G401 (cell line): ENCODE measurements at places on chromosomes 4 and X. TPM values are rescaled to one million over a fixed set of nuclear protein-coding genes. Genes with fewer than 3 reads are reported as not detected.
A peak's percentile ranks its signal among the peaks of the same experiment; 100 is the strongest.

Gene WFS1
- 8.2 and 9.3 TPM in 2 replicates for total RNA-seq

Gene AFM
- total RNA-seq: not detected in 2 replicates

Gene ANOS1
- 0.06 TPM in 1 of 2 replicates, not detected in the other for total RNA-seq

Gene CFP
- 0.27 TPM in 1 of 2 replicates, not detected in the other for total RNA-seq

- DNase-seq: no peak
Observed at GRCh38 chr4:16883806-16884205, 14.6 kb downstream of the LDB2 start.

DNA sequence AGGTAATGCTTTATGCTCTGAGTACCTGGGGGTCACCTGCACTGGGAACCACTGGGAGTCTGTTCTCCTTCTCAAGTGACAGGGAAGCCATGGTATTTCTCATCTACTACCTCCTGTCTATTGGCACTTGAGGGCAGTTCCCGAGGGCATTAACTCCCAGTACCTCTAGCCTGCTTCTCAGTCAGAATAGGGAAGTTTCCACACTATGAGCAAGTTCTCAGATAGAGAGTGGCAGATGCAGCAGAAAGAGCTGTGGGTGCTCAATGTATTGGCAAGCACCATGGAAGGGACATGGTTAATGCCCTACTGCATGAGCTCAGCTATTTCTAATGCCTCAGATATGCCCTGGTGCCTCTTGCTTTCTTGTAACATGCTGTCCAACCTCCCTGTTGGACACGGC, 74.1 kb downstream of the ANOS1 start:
- no peak for DNase-seq

DNA sequence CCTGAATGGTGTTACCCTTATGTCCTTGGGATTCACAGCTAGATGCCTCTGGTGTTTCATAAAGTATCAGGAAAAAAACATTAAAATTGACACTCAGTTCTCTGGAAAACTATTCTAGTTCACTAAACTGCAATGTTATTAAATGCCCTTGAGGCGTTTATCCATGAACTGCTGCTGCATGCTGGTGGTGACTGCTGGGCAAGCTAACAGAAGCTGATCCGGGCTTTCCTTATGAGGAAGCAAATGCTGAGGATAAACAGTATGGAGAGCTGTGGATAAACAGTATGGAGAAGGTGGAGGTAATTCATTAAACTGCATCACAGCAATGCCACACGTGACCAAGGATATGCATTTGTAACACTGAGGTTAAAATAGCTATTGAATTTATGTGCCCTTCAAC, 227.0 kb downstream of the NR3C2 start:
- DNase-seq: peak; percentile 65

DNA sequence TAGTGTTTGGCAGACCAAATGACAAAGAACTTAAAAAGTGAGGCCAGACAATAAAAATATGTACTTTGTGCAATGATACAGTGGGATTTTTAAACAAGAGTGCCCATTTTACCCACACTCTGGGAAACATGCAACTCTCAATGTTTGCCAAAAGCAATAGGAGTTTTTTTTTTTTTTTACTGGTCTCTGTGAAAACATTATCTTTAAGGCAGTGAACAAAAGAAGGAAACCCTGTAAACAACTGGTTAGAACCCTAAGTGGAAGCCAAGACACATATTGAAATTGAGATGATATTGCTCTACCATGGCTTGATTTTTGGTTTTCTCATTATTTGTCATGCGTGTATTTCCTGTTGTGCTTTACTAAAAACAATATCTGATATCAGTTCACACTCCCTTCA, 67.2 kb upstream of the PPP3CA start:
- no peak for DNase-seq

- DNase-seq: no peak
Observed at GRCh38 chr4:62260254-62260653, 1060.1 kb downstream of the ADGRL3 start.

- DNase-seq: peak; percentile 76
Observed at GRCh38 chr4:61277785-61278760, 77.9 kb downstream of the ADGRL3 start.

DNA sequence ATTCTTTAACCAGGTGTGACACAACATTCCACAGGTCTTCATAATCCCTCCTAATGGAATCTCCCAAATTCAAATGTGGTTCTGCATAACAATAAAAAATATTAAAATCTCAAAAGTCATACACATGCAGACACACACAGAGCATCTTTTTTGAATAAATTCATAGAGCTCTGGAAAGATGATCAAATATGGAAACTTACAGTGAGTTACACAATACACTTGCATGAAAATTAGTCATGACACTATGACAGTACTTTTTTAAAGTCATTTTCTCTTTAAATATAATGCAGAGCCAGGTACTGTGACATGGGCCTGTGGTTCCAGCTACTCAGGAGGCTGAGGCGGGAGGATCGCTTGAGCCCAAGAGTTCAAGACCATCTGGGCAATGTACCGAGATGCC, 38.9 kb downstream of the DDX60L start:
- DNase-seq: no peak

DNA sequence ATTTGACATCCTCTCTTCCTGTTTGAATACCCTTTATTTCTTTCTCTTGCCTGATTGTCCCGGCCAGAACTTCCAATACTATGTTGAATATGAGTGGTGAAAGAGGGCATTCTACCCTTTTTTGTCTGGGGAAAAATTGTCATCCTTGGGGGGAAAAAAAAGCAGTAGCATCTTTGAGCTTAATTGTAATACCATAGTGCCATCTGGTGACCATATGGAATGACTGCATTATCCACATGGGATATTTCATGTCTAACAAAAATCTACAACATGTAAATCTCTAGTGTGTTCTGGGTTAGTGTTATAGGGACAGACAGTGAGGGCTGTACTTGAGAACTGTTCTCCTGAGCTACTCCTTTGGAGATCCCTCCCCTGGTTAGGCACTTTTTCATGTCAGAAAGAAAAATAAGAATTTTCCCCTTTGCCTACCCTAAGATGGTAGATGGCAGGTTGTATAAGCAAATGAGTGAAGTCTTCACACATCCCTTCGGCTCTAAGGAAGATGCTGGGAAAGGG, 26.0 kb downstream of the CAPN6 start:
- DNase-seq: peak; percentile 7

DNA sequence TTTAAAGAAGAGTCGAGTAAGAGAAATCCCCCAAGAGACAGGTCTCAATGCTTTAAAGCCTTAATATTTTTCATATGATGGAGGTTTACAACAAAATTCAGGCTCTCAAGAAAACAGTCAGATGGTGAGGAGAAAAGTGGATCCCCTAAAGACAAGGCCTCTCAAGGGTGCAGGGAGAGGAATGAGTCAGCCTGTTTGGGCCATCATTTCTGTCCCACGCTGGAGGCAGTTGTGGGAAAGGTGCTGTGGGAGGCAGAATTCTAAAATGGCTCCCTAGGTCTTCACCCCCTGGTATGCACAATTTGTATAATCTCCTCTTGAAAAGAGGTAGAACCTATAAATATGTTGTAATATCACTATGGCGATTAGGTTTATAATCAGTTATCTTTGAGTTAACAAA, 4.6 kb upstream of the TIFA start:
- DNase-seq: no peak

DNA sequence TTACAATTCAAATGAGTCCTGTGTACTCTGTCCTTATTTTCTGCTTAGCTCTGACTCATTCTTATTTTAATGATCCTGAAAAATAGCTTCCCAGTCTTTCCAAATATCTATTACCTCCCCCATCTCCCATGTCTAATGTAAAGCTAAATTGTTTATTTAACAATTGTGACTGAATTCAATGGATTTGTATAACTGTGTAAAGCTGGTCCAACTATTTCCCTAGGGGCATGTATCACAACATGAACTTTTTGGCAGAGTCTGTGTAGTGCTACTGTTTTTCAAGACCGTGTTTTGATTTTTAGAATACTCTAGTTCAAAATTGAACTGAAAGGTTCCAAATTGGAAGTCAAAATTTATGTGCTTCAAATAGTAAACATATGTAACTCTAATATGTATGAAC, 67.8 kb downstream of the SPCS3 start:
- DNase-seq: no peak

- no peak for DNase-seq
Observed at GRCh38 chr4:2852481-2852921, 8.9 kb downstream of the ADD1 start.

DNA sequence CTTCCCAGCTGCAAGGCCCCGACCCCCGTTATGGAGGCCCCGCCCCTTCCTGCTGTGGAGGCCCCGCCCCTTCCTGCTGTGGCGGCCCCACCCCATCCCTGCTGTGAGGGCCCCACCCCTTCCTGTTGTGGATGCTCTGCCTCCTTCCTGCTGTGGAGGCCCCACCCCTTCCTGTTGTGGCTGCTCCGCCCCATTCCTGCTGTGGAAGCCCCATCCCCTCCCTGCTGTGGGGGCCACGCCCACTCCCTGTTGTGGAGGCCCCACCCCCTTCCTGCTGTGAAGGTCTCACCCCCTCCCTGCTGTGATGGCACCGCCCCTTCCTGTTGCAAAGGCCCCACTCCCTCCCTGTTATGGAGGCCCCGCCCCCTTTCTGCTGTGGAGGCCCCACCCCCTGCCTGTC, 104.9 kb upstream of the PSAPL1 start:
- DNase-seq: no peak

- no peak for DNase-seq
Observed at GRCh38 chr4:72971572-72971971, 97.9 kb downstream of the COX18 start.

DNA sequence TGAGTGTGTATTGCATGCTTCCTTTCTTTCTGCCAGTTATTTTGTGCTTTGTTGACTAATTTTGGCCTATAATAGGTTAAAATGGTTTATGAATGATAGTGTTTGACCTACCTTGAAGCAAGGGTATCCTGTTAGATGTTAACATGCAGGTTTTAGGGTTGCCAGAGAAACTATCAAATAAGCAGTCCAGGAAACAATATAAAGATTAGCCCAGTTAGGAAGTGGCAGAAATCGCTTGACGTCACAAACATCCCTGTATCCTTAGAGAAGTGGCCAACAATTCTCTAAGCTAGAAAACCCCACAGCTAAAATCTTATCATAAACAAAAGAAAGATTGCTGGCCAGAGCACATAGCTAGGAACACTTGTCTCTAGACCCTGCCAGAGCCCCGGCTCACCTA, 3.8 kb downstream of the NAP1L5 start:
- DNase-seq: peak; percentile 60

DNA sequence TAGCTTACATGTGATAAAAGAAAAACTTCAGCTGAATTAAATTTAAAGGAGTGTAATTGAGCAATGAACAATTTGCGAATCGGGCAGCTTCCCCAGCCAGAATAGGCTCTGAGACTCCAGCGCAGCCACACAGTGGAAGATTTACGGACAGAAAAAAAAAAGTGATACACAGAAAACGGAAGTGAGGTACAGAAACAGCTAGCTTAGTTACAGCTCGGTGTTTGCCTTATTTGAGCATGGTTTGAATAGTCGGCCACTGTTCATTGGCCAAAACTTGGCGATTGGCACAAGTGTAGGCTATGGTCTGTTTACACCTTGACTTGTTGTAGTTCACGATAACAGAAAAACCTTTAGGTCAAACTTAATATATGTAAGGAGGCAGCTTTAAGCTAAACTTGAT, 16.7 kb upstream of the SUPT20HL1 start:
- DNase-seq: no peak

DNA sequence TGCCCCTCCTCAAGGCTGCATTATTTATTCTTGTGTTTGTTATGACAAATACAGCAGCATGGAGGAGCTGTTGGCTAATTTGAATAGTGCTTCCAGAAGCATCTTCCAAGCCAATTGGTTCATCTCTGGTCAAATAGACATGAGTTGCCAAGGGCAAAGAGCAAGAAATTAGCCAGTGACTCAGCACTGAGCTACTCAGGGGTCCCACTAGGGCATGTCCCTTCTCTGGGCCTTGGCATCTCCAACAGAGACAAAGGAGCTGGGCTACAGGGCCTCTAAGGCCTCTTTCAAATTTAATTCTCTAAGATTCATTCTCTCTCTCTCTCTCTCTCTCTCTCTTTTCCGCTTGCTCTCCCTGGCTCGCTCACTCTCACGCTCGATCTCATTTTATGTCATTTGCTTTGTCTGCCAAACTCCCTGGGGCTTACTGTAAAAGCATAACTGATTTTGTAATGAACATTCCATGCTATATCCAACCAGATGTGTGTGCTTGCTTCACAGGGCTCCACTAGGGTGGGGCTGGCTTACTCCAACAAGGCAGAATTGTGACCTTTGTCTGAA, 86.7 kb upstream of the MAGEA4 start:
- DNase-seq: no peak
